Caco-2 (cell line): ENCODE measurements at places on chromosomes 2 and 18. TPM values are rescaled to one million over a fixed set of nuclear protein-coding genes. Genes with fewer than 3 reads are reported as not detected.

- DNase-seq: no peak
Measured at GRCh38 chr2:34291076-34291475, 692.0 kb upstream of the FAM98A start.

DNA sequence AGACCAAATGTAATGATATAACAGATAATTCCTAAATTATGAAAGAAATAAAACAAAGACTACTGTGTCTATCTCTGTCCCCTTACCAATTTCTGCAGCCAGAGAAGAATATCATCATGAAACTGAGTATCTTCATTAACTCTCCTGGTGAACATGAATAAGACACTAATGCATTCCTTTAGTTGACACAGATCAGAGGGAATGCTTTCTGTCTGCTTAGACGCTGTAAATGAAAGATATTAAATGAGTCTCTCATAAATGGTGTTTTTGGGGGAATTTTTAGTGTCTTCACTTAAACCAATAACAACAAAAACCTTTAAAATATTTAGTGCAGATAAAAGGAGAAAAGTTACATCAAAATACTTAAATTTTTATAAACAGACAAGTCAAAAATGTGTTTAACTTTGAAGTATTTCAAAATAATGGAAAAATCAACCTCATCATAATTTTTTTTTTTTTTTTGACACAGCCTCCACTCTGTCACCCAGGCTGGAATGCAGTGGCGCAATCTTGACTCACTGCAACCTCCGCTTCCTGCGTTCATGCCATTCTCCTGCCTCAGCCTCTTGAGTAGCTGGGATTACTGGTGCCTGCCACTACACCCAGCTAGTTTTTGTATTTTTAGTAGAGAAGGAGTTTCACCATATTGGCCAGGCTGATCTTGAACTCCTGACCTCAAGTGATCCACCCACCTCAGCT is 16.0 kb downstream of the EPG5 start:
- no peak for DNase-seq

GRCh38 chr2:230012267-230012884 is 56.3 kb downstream of the SLC16A14 start:
- DNase-seq: no peak

GRCh38 chr18:62739911-62740310 is 24.6 kb downstream of the PHLPP1 start:
- DNase-seq: peak; percentile 24

GRCh38 chr2:134385195-134385594 is 131.3 kb downstream of the MGAT5 start:
- DNase-seq: no peak

- no peak for DNase-seq
Measured at GRCh38 chr18:10261344-10262276, 192.8 kb upstream of the APCDD1 start.

DNA sequence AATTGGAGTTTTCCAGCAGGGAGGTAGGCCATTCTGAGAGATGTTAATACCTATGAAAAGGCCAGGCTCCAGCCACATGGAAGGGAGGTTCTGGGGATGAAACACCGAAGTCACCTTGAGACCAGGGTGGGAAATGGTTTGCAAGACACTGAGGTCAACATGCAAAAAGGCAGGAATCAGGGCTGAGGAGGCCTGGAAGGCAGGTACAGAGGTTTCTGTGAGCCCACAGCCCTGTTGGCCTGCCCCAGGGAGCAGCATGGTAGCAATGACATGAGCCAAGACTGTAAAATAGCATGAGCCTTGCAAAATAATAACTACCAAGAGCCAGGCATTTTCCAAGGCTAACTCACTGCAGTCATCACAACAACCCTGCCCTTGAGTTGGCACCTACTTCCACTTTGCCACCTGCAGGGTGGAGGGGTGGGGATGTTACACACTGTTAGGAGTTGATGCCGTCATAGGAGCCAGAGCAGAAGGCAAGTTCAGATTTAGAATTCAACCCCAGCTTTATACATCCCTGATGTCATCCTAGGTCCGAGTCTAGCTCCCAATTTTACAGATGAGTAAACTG is 61.3 kb downstream of the ZBTB7C start:
- no peak for DNase-seq

DNA sequence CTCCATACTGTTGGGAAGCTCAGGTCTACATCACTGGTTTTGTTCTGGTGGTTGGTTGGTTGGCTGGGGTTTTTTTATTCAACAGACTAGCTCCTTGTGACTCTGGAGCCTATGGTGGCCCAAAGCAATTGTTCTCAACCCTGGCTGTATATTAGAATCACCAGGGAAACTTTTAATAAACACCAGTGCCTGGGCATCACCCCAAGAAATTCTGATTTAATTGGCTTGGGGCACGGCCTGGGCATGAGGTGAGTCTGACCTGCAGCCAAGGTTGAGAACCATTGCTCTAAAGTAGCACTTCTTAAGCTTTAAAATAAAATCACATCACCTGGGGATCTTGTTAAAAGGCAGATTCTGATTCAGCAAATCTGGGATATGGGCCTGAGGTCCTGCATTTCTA is 184.1 kb downstream of the C1D start:
- no peak for DNase-seq

- no peak for DNase-seq
Measured at GRCh38 chr2:78127424-78127823, 605.2 kb upstream of the LRRTM4 start.

- no peak for DNase-seq
Measured at GRCh38 chr18:35502052-35502451, 4.3 kb upstream of the INO80C start.

DNA sequence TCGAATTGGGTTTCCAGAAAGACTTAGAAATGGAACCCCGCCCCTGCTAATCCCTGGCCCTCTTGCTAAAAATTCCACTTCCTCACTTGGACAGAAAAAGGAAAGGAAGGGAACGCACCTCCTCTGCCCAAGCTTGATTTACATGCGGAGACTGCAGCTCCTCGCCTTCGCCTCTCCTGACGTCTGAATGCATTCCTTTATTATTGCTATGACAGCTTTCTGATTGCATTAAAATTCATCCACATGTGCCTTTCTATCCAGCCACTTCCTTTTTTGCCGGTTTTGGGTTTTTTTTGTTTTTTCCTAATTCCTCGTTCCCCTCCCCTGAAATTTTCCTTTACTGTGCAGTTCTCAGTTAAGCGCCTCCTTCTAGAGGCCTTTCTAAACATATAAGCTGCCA is 287.8 kb downstream of the CELF4 start:
- no peak for DNase-seq

DNA sequence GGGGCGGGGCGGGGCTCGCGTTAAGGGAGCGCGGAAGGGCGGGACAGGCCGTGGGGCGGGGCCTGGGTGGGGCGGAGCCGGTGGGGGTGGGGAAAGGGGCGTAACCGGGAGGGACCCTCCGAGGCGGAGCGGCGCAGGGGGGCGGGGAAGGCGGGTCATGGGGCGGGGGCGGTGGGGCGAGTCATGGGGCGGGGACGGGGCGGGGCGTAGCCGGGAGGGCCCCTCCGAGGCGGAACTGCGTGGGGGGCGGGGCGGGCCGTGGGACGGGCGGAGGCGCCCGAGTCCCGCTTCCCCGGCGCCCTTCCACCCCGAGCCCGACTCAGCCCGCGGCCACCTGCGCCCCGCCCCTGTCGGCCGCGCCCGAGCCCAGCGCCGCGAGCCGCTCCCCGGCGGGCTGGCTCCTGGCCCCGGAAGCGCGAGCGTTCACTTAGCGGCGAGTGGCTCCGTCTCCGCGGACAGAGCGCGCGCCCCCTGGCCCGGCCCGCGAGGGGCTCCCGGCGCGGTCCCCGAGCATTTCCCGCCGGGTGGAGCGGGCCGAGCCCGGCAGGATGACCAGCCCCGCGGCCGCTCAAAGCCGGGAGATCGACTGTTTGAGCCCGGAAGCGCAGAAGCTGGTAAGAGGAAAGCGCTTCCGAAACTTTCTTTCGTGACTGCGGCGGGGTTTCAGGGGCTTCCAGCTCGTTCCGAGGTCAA is 64.7 kb downstream of the LRRFIP1 start:
- peak; percentile 87 for DNase-seq

GRCh38 chr2:176768185-176768584 is 444.4 kb upstream of the HNRNPA3 start:
- no peak for DNase-seq

DNA sequence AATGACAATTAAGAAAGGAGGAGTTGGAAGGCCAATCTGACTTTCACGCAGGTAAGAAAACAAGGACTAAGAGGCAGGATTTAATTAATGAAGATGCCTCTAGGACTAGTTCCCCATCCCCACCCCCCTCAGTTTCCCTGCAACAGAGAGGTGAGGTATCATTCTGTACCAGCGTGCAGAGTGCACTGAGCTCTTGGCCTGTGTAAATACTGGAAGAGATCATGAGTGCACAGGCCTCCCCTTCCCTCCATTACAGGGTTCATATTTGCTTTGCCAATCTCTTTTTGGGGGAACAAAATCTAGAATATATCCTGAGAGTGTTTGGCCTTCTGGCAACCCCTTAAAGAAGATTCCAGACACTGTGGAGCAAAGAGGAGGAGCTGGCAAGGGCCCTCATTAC is 60.9 kb downstream of the MMADHC start:
- no peak for DNase-seq

GRCh38 chr18:36947820-36948348 is 119.0 kb downstream of the KIAA1328 start:
- peak; percentile 30 for DNase-seq

DNA sequence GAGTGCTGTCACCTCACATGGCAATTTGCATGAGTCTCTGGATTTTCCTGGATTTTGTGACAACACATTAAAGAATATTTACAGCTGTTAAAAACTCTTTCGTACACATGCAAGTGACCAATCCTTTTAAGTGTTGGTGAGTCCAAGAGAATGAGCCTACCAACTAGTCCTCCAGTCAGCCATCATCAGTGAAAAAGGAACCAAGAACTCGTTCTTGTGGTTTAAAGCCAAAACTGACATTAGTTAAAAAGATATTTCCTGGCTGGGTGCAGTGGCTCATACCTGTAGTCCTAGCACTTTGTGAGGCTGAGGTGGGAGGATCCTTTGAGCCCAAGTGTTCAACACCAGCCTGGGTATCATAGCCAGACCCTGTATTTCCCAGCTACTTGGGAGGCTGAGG is 215.4 kb upstream of the ITGA4 start:
- DNase-seq: no peak

- no peak for DNase-seq
Measured at GRCh38 chr2:132659331-132659730, 10.7 kb downstream of the LYPD1 start.

- peak; percentile 69 for DNase-seq
Measured at GRCh38 chr2:97699765-97700444, 13.5 kb upstream of the ZAP70 start.

DNA sequence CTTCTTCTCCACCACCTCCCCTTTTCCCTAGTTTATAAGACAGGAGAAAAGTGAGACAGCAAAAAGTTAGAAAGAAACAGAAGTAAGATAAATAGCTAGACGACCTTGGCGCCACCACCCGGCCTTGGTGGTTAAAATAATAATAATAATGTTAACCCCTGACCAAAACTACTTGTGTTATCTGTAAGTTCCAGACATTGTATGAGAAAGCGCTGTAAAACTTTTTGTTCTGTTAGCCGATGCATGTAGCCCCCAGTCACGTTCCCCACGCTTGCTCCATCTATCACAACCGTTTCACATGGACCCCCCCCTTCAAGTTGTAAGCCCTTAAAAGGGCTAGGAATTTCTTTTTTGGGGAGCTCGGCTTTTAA is 1.5 kb upstream of the BUB1 start:
- no peak for DNase-seq

DNA sequence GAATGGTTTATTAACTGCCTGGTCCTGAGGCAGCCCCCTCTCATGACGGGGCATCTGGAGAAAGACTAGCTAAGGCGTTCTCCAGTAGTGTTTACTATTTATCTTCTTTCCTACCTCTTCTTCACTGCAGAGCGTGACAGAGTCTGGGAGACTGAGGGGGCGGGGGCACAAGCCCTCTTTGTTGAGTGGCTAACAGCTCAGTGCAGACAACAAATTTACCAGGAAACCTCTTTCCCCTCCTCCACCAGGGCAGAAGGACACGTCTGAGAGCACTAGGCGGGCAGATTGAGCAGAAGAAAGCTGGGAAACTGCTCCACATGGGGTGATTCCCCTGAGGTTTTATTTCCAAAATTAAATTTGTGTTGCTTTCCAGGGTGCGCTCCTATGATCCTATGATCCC is 322.1 kb downstream of the CNTNAP5 start:
- no peak for DNase-seq

The CD28 gene
- total RNA-seq: 0.30 and 0.84 TPM in 2 replicates

The PJVK gene
- total RNA-seq: 2.1 and 2.9 TPM in 2 replicates

The LAPTM4A gene
- total RNA-seq: 121 and 140 TPM in 2 replicates
